ENCODE measurements at places on chromosomes 13 and 19.
A peak's percentile ranks its signal among the peaks of the same experiment; 100 is the strongest.

DNA sequence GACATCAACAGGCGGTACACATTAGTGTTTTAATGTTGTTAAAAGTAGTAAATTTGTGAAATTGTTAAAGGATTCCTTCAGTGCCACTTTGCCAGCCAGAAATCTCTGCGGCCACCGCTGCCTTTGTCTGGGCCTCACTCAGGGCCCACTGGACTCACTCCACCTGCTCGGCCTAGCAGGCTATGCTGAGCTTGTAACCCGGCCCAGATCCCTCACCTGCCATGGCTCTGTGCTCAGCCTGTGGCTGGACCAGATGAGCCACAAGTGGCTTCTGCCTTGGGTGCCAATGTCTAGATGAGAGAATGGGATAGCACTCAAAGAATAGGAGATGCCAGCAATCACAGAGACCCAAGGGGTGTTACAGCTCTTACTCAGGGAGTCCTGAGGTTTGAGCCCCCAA, 1228.0 kb downstream of the DIAPH3 start:
- no peak for DNase-seq

DNA sequence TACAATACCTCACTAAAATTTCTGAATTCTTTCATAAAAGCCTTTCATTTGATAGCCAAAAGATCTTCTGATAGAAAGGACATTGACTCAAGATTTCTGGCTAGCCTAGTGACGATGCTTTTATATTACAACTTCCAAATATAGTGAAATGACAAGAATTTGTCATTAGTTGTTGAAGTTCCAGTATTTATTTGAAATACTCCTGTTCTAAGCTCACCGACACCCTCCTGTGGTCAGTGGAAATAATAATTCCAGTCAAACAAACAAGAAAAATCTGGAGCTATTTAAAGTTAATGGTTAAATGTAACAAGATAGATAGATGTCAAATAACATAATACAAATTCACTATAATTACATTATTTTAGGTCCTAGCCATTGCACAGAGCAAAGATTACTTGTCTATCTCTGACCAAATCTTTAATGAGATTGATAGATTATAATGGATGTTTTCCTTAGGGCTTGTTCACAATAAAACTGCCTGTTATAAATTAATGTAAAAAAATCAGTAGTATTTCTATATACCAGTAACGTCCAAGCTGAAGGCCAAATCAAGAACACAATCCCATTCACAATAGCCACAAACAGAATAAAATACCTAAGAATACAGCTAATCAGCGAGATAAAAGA, 195.5 kb downstream of the RGCC start:
- DNase-seq: no peak

DNA sequence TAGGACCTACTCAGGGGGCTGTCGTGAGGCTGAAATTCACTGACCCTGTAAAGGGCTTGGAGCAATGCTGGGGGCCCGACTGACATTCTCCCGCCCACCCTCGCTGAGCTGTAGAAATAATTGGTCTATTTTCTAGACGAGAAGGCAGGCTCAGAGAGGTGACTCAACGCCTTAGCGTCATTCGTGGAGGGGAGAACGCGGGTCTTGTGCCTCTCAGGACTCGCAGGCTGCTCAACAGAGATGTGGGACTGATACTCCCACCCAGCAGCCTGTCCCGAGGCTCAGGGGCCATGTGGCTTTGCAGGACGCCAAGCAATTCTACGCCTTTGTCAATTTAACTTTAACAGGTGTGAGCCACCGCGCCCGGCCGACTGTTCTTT, 23.6 kb upstream of the ASPDH start:
- DNase-seq: no peak

DNA sequence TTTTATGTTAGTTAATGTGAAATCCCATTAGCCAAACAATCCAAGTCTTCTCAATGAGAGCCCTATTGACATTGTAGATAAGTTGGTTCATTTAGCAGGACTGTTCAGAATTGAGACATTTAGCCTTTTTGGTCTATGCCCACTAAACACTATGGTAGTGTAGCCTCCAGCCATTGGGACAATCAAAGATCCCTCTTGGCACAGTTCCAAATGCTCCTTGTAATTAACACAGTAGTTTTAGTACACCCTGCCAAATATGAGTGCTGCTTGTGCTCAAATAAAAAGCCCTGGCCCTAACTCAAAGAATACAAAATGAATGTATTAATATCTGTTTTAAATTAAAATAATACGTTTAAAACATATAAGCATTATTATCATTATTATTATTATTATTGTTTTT, 15.4 kb upstream of the FAM216B start:
- DNase-seq: no peak

GRCh38 chr19:11090264-11090996, 1.2 kb downstream of the LDLR start:
- DNase-seq: peak; percentile 91

DNA sequence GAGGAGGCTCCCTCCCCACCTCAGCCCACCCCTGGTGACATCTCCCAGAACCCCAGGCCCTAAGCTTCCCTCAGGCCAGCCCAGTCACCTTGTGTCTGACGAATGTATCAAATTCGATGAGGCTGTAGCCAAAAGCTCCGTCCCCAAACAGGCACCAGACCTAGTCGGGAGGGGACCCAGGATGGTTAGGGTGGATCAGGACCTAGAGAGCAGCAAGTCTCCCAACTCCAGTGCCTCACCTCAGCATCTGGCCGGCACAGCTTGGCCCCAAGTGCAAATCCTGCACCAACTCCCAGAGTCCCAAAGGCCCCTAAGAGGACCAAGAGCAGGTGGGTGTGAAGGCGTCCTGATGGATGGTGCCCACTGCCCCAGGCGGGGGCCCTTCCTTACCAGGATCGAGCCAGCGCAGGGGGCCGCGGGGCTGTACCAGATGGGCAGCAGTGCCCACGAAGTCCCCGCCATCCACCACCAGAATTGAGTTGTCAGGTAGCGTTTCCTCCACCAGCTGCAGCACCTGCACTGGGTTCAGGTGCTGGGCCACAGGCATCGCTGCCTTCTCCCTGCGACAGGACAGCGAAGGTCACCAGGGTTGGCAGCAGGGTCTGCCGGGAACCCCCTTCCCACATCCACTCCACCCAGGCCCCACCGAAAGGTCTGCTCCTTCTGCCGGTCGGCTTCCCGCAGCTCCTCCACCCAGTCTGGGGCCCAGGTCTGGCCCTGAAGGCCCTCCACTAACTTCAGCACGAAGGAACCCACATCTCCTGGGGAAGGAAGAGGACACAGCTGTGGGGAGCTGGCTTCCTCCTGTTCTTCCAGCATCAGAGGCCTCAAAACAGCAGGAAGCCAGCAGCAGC, 8.8 kb downstream of the SYDE1 start:
- DNase-seq: no peak

GRCh38 chr13:84980571-84980970, 818.6 kb downstream of the SLITRK6 start:
- no peak for DNase-seq

- no peak for DNase-seq
These were observed 80.5 kb downstream of the COL4A2 start for GRCh38 chr13:110387451-110388107.

- DNase-seq: no peak
These were observed 5.5 kb upstream of the ADGRE5 start for GRCh38 chr19:14375582-14376291.

DNA sequence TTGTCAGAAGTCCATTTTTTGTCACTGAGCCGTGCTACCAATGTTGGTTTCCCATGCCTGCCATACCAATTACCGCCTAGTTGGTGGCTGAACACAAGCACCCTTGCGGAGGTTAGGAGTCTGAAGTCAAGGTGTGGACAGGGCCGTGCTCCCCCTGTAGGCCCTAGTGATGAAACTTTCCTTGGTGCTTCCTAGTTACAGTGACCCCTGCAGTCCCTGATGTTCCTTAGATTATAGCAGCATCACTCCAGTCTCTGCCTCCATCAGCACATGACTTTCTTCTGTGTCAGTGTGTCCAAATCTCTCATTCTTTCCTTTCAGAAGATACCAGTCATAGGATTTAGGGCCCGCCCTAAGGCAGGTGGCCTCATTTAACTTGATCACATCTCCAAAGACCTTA, 99.0 kb downstream of the MYO16 start:
- DNase-seq: peak; percentile 9

DNA sequence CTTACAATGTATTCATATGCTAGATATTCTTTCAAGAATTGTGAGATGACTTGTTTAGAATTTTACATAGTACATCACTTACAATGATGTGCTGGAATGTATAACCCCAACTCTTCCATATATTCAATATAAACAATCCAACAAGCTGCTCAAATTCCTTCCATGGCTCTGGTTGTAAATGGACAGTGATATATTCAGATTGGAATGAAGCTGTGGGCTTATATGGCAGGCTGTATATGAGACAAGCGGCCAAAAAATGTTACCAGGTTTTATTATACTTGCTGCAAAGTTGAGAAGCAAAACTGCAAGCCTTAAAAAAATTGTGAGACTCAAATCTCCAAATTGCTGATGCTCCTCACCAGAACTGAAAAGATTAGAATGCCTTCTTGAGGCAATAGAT, 83.6 kb upstream of the KLF12 start:
- no peak for DNase-seq

DNA sequence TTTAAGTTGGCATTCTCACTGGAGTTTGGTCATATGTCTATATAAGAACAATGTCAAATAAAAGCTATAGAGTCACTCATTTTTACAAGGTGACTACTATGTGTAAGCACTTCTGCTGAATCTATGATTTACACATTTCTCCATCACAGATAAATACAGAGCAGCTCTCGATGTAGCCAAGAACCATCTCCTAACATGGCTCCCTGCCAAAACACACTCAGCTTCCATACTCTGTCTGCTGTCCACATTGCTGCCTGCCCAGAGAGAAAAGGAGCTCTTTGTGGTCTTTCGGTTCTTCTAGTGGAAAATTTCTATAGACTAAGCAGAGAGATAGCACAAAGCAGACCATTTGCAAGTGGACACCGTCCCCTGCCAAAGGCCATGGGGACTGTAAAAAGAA, 190.9 kb upstream of the KLF12 start:
- DNase-seq: peak; percentile 75

GRCh38 chr19:41299046-41299754, 10.8 kb upstream of the CCDC97 start:
- no peak for DNase-seq

- DNase-seq: no peak
These were observed 201.3 kb downstream of the SLITRK6 start for GRCh38 chr13:85597790-85598500.

- no peak for DNase-seq
These were observed 1323.6 kb upstream of the PRR20A start for GRCh38 chr13:55816976-55817601.

- peak; percentile 93 for DNase-seq
These were observed 35.7 kb upstream of the MATK start for GRCh38 chr19:3821857-3822364.

DNA sequence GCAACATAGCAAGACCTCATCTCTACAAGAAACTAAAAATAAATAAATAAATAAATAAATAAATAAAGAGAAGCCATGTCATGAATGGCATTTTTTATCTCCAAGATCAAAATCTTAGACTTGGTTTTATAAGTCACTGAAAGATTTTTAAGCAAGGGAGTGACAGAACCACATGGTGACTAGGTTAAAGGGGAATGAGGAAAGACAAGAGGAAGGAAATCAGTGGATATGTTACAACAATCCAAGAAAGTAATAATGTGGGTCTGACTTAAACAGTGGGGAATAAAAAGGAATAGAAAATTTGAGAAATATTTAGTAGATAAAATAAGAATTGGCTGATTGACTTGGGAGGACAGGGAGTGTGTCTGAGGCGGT, 18.8 kb upstream of the MED4 start:
- no peak for DNase-seq

DNA sequence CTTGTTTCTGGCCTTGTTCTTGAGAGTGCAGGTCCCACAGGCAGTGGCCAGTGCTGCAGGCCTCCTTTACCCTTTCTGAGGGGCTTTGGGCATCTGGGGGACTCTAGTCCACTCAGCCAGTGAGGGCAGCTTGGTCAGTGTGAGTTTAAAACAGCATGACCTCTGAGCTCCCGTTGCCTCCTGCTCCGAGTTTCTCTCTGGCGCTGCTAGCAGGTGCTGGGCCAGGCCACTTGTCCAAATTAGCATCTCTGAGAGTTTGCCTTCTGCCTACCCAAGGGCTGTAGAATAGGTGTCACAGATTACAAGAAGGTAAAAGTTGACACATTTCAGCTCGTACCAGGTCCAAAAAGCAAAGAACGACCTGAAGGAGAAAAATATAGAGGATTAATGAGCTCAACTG, 105.9 kb downstream of the SIPA1L3 start:
- DNase-seq: no peak

- no peak for DNase-seq
These were observed 379.1 kb downstream of the SLITRK6 start for GRCh38 chr13:85420136-85420535.
